Activated T-cell treated with anti-CD3 and anti-CD28 coated beads, Interleukin-2, amount 50 U/mL, for 1 hour (primary cell): ENCODE measurements at places on chromosomes 13 and 19.
A peak's percentile ranks its signal among the peaks of the same experiment; 100 is the strongest.

- DNase-seq: no peak
Measured at GRCh38 chr13:109428146-109428545, 358.2 kb downstream of the IRS2 start.

DNA sequence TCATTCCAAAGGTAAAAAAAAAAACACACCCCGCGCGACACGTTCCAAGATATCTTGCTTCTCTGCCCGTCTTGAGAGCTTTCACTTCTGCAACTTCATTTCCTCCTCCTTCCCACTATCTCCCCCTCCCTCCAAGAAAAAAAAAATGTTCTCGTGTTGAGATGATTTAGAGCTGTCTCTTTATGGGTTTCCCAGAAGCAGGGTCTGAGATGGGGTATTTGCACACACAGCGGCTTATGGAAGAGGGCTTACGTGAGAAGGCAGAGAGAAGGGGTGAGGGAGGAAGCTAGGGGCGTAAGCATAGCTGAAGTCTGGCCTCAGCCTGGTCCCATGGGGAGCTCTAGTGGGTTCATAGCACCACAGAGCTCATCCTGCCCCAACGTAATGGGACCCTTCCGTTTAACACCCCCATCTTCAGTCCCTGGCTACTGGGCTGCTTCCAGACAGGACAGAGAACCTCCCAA, 31.3 kb upstream of the USE1 start:
- peak; percentile 38 for DNase-seq

DNA sequence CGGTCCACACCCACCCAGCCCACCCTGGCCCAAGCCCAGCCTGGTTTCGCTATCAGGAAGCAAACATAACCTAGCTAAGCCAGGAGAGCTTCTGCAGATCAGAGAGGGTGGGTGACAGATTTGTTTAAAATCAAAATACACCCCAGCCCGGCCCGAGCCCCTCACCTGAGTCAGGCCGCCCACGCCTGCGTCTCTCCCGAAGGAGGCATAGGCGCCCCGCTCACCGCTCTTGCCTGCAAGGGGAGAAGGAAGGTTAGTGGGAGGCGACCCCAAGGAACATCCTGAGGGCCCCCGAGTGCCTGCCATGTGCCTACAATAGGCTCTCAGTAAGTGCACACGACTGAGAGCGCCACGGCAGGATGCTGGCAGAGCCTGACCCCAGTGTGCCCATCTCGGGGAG, 21.9 kb upstream of the UQCR11 start:
- no peak for DNase-seq

DNA sequence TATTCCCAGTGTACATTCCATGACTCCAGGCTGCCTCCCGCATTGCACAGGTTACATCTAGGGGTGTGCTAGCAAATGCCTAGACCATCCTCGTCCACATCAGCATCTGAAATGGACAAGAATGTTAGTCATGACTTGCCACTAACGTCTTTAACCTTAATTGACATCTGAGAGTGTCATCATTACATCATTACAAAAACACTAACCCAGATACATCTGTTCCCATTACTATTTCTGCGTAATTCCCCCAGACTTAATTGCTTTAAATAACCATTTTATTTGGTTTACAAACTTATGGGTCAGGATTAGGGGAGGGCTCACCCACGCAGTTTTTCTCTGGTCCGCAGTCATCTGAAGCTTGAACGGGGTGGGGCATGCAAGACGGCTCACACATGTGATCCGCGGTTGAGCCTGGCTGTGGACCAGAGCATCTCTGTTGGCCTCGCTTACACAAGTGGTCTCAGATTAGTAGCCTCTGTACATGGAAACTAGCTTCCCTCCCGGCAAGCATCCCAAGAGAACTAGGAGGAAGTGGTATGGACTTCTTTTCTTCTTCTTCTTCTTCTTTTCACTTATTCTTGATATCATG, 15.9 kb downstream of the KL start:
- DNase-seq: no peak

DNA sequence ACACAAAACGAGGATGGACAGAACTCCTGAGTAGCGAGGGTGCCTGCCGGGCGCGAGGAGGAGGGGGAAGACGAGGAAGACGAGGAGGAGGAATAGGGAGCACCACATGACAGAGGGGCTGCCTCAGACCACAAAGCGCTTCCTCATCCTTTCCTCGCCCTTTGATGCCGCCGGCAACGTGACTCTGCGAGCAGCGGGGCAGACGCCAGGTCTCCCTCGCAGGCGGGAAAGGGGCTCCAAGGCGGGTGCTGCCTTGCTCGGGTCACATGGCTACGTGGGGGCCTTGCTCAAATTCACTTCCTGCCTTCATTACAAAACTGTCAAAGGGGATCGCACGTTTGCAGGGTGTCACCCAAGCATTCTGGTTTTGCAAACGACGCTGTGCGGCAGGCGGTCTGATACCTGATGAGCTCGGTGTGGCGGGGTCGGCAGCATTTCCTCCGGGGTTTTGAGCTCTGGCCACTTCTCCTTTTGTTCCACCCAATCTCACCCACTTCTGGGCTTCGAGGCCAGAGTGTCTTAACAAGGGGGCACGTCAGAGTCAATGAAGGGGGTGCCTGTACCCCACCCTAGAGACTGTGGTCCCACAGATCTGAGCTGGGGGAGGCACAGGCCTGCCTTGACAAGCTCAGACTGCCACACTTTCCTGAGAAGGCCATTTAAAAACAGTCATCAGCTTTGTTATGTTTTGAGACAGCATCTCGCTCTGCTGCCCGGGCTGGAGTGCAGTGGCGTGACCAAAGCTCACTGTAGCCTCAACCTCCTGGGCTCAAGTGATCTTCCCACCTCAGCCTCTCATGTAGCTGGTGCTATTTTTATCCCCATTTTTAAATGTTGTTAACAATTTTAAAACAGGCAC, 14.9 kb downstream of the MAP2K2 start:
- DNase-seq: peak; percentile 79

- no peak for DNase-seq
Measured at GRCh38 chr13:26821672-26822071, 61.1 kb upstream of the GPR12 start.

- DNase-seq: no peak
Measured at GRCh38 chr13:29140277-29140676, 320.1 kb downstream of the MTUS2 start.

DNA sequence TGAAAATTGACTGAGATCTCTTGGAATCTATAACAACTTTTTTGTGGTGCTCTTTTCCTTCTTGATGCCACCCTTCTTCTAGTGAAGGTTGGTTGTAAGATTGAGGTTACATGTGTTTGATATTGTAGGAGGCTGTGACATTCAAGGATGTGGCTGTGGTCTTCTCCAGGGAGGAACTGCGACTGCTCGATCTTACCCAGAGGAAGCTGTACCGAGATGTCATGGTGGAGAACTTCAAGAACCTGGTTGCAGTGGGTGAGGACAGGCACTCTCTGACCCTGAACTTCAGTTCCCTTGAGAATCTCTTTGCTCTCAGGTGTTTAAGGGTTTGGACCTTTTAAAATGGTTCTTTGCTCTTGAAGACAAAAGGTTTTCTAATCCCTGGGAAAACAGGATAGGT, 16.0 kb downstream of the ZNF227 start:
- DNase-seq: no peak

- no peak for DNase-seq
Measured at GRCh38 chr13:24745861-24746617, 17.9 kb upstream of the RNF17 start.

GRCh38 chr13:23621316-23621645, 51.1 kb downstream of the TNFRSF19 start:
- DNase-seq: no peak

- no peak for DNase-seq
Measured at GRCh38 chr13:37995092-37995491, 125.5 kb upstream of the TRPC4 start.

- DNase-seq: peak; percentile 65
Measured at GRCh38 chr19:53877361-53877766, 4.6 kb upstream of the PRKCG start.

DNA sequence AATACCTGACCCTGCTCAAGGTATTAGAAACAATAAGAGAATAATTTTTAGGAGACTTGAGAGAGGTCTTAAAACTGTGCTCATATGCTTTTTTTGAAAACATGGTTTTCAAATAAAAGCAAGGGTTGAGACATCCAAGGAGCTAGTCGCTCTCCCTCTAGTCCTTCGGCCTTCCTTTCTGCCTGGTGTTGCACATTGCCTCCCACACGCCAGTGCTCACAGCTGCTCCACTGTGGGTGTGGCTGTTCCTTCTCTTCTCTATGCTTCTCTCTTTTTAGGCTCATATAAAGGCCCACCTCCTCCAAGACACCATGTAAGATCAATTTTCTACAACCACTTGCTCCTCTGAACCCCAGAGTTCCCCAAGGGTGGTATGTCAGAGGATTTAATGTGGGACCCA, 352.6 kb downstream of the ENOX1 start:
- no peak for DNase-seq

DNA sequence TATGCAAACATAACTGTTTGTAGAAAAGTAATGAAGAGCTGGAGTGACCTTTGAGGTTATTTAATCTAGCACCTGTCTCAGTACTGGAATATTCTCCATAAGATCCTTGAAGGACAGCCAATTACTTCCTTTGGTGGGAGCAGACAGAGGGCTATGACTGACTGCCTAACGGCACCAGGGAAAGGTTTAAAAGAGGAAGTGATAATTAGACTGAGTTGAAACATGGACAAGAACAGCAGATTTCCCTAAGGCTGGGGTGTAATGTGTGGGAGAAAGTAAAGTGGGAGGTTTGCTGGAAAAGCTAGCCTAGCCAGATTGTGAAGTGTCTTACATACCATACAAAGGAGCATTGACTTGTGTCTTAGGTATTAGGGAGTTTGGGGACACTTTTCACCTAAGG, 191.3 kb upstream of the PCDH9 start:
- DNase-seq: no peak

GRCh38 chr19:33226550-33227241, 1.0 kb upstream of the SLC7A10 start:
- DNase-seq: no peak
